Esophagus squamous epithelium (tissue), 5 donors: ENCODE measurements at places on chromosomes 1 and 21.

DNA sequence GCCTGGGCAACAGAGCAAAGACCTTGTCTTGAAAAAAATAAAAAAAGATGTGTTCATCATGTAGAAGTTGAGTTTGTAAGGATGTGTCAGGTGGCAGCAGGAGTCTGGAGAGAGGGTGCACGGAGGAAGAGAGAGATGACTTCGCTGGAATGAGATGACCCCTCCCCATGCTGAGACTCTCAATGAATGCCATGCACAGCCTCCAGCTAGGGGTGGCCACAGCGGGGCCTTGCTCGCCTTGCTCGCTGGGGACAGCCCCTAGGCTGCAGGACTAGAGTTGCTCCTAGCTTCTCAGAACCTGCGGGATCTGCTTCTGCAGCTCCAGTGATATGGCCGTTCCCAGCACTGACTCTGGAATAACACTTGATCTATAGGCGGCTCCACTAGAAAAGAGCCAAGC, 6.6 kb upstream of the C2CD2 start:
- no peak for DNase-seq

GRCh38 chr1:113226148-113226547, 153.2 kb downstream of the LRIG2 start:
- no peak for DNase-seq

GRCh38 chr1:7570311-7570710, 200.8 kb upstream of the VAMP3 start:
- DNase-seq = no peak

- DNase-seq = no peak
Measured at GRCh38 chr1:43499898-43500297, 30.8 kb upstream of the PTPRF start.

- DNase-seq = no peak
Measured at GRCh38 chr1:1406101-1406820, 832 bp downstream of the MRPL20 start.

GRCh38 chr1:3645247-3645646, 4.7 kb downstream of the WRAP73 start:
- DNase-seq = no peak

DNA sequence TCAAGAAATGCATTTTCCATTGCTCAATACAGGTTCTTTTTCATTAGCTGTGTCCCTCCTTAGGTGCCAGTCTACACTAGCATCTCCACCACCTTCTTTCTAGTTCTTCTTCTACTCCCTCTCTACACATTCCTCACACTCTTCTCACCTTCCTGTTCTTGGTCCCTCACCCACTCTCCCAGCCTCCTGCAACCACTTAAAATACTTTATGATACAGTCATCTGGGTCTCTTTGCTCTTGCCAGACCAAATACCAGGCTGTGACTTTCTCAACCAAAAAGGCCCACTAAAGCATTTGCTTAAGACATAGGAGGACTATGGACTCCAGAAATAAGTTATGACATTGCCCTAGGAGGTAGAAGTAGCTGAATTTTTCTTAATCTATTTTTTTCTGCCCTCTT, 35.1 kb downstream of the PIGM start:
- DNase-seq = no peak

DNA sequence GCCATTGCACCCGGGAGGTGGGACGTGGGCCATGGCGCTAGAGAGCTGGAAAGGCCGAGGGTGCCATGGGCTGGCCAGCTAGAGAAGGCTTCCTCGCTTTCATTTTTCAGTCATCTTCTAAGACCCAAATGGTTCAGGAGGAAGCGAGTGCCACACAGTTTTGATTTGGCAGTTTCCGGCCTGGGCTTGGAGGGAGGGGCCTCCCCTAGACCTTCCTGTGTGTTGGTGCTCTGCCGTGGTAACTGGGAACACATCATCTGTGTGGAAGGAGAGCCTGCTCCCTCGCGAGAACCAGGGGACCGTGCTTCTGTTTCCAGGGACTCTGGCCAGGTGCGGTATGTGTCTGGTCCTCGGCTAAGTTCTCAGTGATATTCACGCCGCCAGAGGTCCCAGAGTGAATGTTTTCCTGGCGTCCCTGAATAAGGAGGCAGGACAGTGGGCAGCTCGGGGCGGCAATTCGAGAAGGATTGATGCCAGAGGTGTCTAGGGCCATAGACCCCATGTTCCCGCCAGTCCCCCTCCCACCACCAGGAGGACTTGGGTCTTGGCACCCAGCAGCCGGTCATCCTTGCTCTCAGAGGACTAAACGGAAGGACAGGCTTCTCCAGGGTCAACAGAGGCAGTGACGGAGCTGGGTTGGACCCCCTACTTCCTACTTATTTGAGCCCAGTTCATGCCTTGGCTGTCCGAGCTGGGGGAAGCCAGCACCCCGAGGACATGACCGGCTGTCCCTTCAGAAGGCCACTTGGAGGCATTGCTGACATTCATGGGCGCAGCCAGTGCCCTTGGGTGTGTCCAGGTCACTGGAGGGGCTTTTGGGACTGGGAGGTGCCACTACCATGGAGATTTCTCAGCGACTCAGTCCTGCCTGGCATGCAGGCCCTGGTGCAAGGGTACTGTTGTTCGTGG, 2.7 kb upstream of the NPHP4 start:
- no peak for DNase-seq

DNA sequence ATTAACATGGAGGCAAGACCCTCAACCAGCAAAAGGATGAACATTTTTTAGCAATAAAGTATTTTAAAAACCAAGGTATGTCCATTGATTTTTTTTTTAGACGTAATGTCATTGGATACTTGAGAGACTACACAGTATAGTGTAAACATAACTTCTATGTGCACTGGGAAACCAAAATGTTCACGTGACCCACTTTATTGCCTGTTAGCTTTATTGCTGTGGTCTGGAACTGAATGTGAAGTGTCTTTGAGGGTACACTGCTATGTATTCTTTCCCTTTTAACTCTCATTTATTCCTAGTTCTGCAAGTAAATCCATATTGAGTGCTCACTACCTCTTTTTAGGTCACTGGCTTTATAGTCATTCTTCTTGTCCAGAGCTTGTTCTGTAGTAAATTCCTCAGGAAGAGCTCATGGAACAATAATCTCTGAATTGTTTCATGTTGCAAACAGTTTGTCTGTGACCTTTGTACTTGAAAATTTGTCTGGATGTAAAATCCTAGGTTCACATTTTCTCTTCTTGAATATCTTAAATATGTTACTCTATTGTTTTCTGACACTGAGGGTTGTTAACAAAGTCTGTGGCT, 20.6 kb downstream of the ABCD3 start:
- DNase-seq = no peak

- DNase-seq = no peak
Measured at GRCh38 chr1:109765483-109765815, 1.7 kb upstream of the EPS8L3 start.

GRCh38 chr1:155007251-155007828, 4.7 kb downstream of the ZBTB7B start:
- DNase-seq = no peak

GRCh38 chr1:177923441-177923840, 46.4 kb downstream of the SEC16B start:
- DNase-seq = no peak

- DNase-seq = no peak
Measured at GRCh38 chr1:208499026-208499425, 254.8 kb upstream of the PLXNA2 start.

DNA sequence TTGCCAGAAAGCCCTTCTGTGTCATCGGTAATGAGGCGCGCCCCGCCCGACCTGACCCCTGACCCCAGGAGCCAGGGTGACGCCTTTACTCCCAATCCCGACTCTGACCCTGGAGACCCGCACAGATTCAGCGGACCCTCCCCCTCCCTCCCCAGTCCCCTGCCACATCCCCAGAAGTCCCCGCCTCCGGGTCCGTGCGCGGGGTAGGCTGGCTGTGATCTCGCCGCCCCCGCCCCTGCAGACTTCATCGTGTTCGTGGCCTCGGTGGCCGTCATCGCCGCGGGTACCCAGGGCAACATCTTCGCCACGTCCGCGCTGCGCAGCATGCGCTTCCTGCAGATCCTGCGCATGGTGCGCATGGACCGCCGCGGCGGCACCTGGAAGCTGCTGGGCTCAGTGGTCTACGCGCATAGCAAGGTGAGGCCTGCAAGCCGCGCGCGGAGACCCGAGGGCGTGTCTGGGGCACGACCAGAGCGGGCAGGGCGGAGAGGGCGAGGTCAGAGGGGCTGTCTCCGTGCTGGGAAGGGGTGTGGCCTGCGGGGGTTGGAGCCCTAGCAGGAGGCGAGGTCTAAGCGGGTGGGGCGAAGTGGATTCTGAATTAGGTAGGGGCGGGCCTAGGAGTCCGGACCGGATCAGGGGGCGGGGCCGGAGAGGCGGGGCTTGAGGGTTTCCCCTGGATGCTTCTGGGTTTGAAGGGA, 34.8 kb downstream of the KCNQ4 start:
- DNase-seq = peak; percentile 36

DNA sequence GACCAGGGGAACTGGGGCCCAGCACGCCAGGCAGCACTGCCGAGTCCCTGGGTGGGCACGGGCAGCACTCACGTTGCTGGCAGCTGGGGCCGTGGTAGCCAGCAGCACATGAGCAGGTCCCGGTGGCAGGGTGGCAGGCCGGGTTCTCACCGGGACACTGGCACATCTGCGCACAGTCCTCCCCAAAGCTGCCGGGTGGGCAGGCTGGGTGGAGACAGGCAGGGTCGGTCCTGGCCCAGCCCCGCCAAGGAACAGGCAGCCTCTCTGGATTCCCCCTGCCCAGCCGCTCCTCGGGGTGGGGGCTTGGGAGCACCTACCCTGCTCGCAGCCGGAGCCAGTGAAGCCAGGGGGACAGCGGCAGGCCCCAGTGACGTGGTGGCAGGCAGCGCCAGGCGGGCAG, 42.5 kb downstream of the ARHGEF16 start:
- no peak for DNase-seq

DNA sequence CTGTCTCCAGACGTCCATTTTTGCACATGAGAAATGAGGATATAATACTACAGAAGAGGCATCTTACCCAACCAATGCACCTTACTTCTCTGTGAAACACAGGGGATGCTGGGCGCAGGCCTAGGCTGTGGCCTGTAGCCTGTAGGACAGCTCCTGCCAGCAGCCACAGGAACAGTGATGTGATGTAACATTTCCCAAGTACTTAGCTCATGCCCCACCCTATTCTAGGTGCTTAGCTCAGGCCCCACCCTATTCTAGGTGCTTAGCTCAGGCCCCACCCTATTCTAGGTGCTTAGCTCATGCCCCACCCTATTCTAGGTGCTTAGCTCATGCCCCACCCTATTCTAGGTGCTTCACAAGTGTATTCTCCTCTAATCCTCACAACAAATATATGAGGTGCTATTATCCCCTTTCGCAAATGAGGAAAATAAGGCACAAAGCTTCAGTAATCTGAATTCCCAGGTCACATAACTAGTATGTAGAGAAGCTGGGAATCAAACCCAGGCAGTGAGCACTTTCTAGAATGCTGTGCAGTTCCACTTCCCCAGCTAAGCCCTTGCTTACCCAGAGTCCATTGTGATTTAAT, 4.6 kb upstream of the NAXE start:
- no peak for DNase-seq

GRCh38 chr1:247857069-247857984, at the start of gene TRIM58:
Gene TRIM58, plus strand, starts transcription at chr1:247857187. Its CDS starts 60 bp downstream, at chr1:247857247.
- DNase-seq = no peak

GRCh38 chr1:215001419-215002021, 81.0 kb upstream of the KCNK2 start:
- DNase-seq = no peak

GRCh38 chr1:246161626-246162025, 345.5 kb downstream of the SMYD3 start:
- DNase-seq = no peak

DNA sequence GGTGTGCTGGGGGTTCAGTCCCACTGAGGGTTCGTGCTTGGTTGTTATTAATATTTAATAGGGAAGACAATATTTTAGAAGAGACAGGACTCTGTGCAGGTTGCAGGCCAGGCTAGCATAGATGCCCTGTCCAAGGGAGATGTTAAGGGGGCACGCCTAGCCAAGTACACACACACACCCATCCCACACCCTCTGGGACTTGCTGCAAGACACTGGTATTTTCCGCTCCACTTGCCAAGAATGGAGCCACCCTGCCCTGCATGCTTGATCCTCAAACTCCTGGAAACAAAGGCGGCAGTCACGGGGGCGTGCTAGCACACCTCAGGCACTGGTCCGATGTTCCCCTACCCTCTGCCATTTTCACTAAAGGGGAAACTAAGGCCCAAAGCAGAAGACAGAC, 99.1 kb downstream of the MRPL37 start:
- DNase-seq = no peak

DNA sequence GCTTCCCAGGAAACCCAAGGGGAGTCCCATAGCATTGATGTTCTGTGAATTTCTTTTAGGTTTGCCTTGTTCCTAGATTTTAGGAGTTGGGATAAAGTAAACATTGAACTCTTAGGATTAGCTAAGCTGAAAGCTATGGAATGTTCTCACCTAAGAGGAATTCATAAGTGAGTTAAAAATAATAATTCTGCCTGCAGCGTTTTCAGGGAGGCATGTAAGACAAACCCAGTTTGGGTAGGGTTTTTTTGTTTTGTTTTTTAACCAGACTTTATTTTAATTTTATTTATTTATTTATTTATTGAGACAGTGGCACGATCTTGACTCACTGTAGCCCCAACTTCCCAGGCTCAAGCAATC, 28.9 kb upstream of the CD101 start:
- DNase-seq = no peak

- no peak for DNase-seq
Measured at GRCh38 chr1:7089497-7089896, 304.2 kb downstream of the CAMTA1 start.

GRCh38 chr1:113399062-113399583, 8.8 kb downstream of the MAGI3 start:
- DNase-seq = no peak

- no peak for DNase-seq
Measured at GRCh38 chr1:177181280-177181630, 10.5 kb downstream of the BRINP2 start.

DNA sequence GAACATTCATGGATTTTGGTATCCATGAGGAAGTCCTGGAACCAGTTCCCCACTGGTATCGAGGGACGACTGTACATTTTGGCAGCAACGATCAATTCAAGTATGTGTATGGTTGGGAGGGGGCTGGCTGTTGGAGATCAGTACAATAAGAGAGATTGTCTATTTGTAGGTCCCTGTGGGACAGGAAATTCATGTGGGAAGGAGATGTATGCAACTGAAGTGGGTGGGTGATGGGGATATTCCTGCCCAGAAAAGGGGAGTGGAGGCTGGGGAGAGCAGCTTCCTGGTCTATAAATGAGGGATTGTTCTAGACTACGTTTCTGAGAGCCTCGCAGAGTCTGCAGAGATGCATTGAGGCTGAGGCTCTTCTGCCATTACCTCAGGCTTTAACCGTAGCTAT, 140.2 kb upstream of the MAGI3 start:
- DNase-seq = no peak

GRCh38 chr1:101139130-101139529, 97.7 kb upstream of the S1PR1 start:
- DNase-seq = no peak
